ENCODE measurements at places on chromosomes 13 and 19.

DNA sequence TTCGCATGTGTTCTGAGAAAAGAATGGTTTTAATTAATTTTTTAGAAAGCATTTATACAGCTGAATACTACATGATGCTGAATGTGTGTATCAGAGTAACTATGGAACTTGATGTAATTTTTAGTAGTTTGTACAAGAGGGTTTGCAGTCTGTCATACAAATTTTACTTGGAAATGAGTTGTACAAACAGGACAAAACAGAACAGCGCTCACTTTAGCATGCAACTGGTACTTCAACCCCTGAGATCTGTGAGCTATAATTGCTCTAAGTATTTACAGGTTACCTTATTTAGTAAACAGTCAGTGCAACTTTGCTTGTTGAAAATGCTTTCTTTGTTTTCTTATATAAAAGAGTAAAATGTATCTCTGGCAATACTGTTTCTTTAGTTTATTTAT, 706 bp downstream of the TNFRSF19 start:
- DNase-seq = no peak

DNA sequence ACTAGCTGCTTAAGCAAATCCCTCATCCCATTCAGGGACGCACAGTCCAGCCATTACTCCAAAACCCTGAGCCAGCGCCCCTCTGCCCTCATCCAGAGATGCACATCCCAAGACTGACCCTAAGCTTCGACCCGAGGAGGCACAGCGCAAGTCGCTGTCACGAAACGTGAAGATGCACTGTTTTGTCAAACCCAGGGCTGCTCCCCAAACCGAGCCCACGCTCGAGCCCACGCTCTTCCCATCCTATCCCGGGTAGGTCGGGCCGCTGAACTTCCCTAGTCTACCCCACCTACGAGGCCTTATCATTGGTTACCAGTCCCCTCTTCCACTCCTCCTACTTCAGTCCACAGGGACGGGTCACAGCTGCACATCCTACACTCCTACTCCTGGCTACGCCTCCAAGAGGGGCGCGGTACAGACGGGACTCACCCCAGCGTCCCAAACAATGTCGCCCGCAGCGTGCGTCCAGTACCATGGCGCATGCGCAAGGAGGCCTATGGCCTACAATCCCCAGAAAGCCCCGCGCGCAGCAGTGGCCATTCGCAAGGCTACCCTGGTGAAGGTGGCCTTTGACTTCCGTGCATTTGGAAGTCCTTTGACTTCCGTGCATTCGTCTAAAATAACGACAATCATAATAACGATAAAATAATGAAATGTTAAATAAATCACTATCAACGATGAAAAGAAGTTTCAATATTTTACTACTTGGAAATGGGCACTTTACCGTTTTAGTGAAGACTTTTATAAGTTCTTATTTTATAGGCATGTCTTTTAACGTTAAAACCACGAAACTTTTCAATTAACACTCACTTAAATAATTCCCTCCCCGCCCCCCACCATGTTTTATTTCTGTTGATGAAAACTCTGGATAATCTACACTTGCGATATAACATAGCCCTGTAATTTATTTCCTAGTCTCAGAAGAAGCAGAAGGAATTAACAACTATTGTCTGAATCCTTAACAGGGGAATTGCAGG, at the start of gene ZNF285:
Gene ZNF285, minus strand, starts transcription at position 470 of the 977 bp plus-strand sequence. CDS start 4,395 bp downstream, outside the sequence.
- DNase-seq = peak; percentile 97

- peak; percentile 60 for DNase-seq
These were observed 29.8 kb upstream of the TM9SF2 start for GRCh38 chr13:99471221-99472121.

GRCh38 chr19:6955082-6955481, 66.1 kb downstream of the MBD3L2B start:
- no peak for DNase-seq

All from fibroblast of the aortic adventitia (primary cell).